Myocyte (in vitro differentiated cells): ENCODE measurements at places on chromosomes 4 and X. TPM values are rescaled to one million over a fixed set of nuclear protein-coding genes. Genes with fewer than 3 reads are reported as not detected.

The TCEAL3 gene
- 34.0 and 36.5 TPM in 2 replicates for total RNA-seq

The CXCL1 gene
- total RNA-seq: 0.78 and 3.6 TPM in 2 replicates

The ENPEP gene
- 1.4 and 3.1 TPM in 2 replicates for total RNA-seq

The GDPD2 gene
- total RNA-seq: not detected in 2 replicates

The PDGFC gene
- total RNA-seq: 38.0 and 49.5 TPM in 2 replicates

The SCFD2 gene
- 20.6 and 21.7 TPM in 2 replicates for total RNA-seq

The BGN gene
- total RNA-seq: 0.94 and 1.1 TPM in 2 replicates

The TLR7 gene
- not detected in 2 replicates for total RNA-seq

The AFM gene
- not detected in 2 replicates for total RNA-seq

The ELMOD2 gene
- total RNA-seq: 45.4 and 56.5 TPM in 2 replicates

The HAND2 gene
- 0.11 TPM in 1 of 2 replicates, not detected in the other for total RNA-seq

The GAGE13 gene
- total RNA-seq: not detected in 2 replicates

The BANK1 gene
- total RNA-seq: 0.21 and 0.47 TPM in 2 replicates

GRCh38 chrX:149453906-149454822, 50.9 kb downstream of the IDS start:
- peak; percentile 33 for DNase-seq

- peak; percentile 65 for DNase-seq
Measured at GRCh38 chrX:71618303-71618721, at the start of gene CXCR3. Gene CXCR3 (minus strand): TSS chrX:71618511. CDS start chrX:71618449, 62 bp downstream.

- no peak for DNase-seq
Measured at GRCh38 chr4:80831383-80832361, 198.8 kb upstream of the BMP3 start.

- DNase-seq: no peak
Measured at GRCh38 chr4:41323179-41323578, 66.5 kb downstream of the UCHL1 start.

GRCh38 chr4:53010318-53010717, 148.2 kb downstream of the RASL11B start:
- DNase-seq: peak; percentile 28

- DNase-seq: no peak
Measured at GRCh38 chr4:183760326-183760725, 101.2 kb downstream of the TRAPPC11 start.

DNA sequence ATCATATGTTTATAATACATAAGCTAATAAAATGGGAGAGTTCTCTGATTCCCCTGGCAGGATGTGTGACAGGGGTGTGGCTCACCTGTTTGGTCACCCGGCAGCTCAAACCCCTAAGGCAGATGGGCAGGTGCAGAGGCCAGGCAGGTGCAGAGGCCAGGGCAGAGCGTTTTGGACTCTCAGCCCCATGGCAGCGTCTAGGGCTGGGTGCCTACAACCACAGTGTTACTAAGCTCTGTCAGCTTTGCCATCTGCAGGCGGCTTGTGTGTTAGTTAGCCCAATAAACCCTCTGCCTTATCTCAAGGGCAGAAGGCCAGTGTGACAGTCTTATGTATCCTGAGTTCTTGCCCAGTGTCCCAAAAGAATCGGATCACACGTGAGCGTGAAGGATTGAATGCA, 54.0 kb upstream of the UGT2B15 start:
- peak; percentile 14 for DNase-seq

GRCh38 chr4:158197194-158197776, 13.0 kb upstream of the TMEM144 start:
- no peak for DNase-seq

GRCh38 chrX:21616386-21616785, 41.7 kb downstream of the KLHL34 start:
- DNase-seq: no peak

- DNase-seq: no peak
Measured at GRCh38 chr4:16417198-16417597, 190.9 kb upstream of the TAPT1 start.

- no peak for DNase-seq
Measured at GRCh38 chr4:173682609-173683008, 152.6 kb upstream of the HAND2 start.

DNA sequence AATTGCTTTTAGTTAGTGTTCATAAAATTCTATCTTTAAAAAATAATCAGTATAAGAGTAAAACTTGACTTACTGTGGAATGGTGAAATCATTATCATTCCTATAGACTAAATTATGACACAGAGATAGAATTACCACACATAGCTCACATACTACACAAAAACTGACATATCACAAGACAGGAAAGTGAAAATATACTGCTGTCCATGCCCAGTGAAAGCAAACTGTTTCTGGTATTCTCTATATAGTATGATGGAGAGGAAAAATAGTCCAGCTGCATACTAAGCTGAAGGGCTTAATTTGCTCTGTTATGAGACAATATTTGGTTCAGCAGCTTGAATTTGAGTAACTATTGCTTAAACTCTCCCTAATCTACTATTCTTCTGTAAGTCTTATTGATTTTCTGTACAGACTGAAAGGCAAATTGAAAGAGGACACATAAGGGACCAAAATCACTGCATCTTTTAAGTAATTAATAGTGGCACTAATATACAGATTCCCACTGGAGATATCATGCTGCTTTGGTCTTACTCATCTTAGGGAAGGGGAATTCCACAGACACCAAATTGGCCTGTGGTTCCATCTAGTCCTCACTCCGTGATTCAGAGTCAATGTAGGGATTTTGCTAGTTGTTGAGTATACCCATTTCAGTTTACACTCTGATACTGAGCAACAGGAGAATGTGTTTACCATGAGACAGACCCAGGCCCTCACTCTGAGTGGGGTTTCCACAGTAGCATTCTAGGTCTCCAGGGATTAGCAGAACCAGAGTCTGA, 47.4 kb upstream of the AGA start:
- peak; percentile 31 for DNase-seq

DNA sequence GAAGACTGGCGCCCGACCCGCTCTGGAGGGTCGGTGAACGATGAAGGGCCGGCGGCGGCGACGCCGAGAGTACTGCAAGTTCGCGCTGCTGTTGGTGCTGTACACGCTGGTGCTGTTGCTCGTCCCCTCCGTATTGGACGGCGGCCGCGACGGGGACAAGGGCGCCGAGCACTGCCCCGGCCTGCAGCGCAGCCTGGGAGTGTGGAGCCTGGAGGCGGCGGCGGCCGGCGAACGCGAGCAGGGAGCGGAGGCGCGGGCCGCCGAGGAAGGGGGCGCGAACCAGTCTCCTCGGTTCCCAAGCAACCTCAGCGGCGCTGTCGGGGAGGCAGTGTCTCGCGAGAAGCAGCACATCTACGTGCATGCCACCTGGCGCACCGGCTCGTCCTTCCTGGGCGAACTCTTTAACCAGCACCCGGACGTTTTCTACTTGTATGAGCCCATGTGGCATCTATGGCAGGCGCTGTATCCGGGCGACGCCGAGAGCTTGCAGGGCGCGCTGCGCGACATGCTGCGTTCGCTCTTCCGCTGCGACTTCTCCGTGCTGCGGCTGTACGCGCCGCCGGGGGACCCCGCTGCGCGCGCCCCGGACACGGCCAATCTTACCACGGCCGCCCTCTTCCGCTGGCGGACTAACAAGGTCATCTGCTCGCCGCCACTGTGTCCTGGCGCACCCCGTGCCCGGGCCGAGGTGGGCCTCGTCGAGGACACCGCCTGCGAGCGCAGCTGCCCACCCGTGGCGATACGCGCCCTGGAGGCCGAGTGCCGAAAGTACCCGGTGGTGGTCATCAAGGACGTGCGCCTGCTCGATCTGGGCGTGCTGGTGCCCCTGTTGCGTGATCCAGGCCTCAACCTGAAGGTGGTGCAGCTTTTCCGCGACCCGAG, 568 bp downstream of the CHST7 start:
- DNase-seq: no peak

DNA sequence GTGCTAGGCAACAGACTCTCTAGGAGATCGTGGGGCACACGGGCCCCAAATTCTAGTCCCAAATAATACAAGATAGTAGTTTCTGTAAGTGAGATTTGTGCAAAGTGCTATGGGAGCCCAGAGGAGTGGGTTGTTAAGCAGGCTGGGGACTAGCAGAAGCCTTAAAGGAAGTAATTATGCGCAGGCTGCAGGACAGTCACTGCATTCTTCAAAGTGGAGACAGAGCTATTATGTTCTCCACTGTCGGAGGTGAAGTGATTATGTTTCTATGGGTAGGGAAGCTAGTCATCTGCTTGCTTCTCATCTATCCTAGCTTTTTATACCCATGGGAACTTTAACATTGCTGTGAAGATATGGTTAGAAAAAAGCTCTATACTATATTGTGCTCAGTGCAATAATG, 154.2 kb downstream of the CPE start:
- no peak for DNase-seq

GRCh38 chr4:98406819-98407218, 145.6 kb downstream of the RAP1GDS1 start:
- no peak for DNase-seq

DNA sequence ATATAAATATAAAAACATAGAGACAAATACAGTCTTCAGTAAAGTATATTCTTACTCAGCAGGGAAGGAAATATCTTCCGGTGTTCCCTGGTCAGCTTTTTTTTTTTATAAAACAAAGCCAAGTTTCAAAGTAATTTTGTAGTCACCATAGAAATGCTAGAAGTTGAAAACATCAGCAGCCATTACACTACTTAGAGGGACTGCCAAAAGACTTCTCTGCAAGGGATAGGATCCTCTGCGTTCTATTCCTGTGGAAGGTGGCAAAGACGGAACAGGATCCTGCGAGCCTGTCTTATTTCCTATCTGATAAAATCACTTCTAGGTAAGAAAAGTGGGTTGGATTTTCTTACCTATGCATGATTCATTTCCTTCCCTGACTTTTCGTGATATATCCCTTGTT, 19.4 kb downstream of the CLDN22 start:
- DNase-seq: no peak

- no peak for DNase-seq
Measured at GRCh38 chr4:4254666-4255065, 6.6 kb upstream of the TMEM128 start.

DNA sequence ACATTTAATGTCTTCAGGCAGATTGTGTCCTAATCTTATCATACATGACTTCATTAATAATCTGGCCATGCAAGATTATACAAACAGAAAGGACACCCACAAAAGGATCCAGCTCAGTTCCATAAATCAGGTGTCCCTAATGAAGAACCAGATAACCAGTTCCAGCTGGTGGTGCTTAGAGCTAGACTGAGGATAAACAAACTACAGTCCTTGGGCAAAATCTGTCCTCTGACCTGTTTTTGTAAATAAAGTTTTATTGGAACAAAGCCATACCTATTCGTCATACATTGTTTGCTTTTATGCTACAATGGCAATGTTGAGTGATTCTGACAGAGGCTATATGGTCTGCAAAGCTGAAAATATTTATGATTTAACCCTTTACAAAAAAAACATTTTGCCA, 199.5 kb downstream of the MID1IP1 start:
- DNase-seq: no peak

GRCh38 chrX:136128743-136129142, 18.6 kb upstream of the FHL1 start:
- no peak for DNase-seq
